ENCODE measurements at places on chromosomes 13 and 19. TPM values are rescaled to one million over a fixed set of nuclear protein-coding genes. Genes with fewer than 3 reads are reported as not detected.

ADAMTSL5 gene
- 12.5 TPM for total RNA-seq

THAP8 gene
- total RNA-seq, result 3.8 TPM

APOC1 gene
- total RNA-seq, result 32.5 TPM

DNA sequence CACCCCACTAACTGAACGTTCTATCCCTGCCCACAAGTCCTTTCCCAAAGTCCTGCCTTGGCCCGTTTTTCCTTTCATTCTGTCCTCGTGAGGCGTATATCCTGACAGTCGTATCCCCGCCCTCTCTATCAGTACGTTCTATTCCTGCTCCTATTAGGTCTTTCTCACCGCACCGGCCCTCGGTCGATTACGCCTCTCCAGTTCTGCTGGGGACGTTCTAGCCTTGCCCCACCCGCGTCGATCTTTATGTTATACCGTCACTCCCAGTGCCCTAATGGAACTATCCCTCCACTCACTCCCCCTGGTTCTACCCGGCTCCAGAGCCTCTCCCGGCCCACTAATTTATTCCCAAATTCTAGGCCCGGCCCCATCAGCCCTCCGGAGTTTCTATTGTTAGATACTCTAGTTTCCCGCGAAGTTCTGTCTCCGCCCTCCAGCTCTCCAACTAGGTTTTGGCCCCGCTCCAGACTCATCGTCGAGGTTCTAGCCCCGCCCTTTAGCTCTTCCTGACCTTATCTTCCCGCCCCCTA, 2.0 kb downstream of the PLAUR start:
- no peak for DNase-seq

DNA sequence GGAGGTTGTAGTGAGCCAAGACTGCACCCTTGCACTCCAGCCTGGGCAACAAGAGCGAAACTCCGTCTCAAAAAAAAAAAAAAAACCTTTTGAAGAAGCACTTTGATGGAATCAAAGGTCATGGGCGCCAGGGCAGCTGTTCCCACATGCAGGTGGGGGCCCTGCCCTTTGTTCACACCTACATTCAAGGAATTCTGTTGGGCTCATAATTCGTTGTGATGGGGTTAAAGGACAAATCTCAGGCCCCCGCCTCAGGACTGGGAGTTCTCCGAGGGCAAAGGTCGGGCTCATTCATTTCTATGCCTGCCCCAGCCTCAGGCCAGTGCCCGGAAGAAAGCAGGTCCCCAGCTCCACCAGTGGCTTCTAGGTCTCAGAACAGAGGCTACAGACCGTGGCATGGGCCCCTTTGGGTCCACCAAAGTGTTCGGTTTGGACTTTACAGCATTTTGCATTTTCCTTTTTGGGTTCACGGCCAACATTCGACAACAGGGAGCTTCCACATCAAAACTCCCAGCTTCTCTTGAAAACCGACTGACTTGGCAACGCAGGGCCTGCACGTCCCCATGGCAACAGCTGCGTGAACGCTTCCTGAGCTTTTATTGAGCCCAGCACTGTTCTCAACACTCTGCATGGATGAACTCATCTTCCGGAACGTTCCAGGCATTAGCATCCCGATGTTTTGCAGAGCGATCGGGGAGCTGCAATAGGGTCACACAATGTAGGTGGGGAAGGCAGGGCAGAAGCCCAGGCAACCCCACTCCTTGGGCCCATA, 10.1 kb upstream of the GTF2F1 start:
- no peak for DNase-seq

DNA sequence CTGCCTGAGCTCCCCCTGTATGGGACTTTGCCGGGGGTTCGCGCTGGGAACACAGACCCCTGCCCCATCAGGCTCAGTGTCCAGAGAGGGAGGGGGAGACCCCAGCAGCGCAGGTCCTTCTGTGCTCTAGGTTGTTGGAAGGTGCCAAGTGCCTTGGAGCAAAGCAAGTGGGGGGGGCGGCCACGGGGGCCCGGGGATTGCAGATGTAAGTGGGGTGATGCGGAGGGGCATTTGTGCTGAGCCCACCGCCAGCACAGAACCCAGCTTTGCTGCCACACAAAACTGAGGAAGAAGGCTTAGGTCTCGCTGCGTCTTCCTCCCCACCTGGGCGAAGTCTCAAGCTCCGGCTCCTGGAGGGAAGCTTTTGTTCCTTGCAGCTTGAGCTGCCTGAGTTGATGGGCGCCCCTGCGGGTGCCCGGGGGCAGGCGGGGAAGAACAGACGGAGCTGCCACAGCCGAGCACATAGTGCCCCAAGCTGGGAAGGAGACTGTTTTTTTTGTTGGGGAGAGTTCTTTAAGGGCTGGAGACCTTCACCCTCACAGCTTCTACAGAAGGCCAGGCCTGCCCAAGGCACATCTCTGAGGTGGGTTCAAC, 1.5 kb upstream of the NTN5 start:
- no peak for DNase-seq

DNA sequence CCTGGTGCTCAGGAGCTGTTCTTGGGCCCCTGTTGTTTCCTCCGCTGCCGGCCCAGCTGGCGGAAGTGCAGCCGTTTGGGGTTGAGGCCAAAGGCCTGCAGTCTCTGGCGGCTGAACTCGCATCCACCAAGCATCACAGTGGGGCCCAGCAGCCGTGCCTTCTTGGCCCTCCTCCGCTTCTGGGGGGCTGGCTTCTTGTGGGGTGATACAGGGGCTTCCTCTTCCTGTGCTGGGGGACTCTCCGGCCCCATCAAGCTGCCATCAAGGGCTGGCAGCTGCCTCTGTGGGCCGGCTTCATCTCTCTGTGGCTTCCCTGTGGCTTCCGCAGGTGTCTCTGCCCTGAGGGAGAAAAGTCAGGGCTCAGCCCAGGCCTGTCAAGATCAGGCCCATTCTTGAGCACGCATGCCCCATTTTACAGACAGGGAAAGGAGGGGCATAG, 10.3 kb downstream of the ATG4D start:
- no peak for DNase-seq

All from ureter (tissue), 1 donor.